ENCODE measurements at places on chromosomes 2 and 18. TPM values are rescaled to one million over a fixed set of nuclear protein-coding genes. Genes with fewer than 3 reads are reported as not detected.

The IL1A gene
- 17.4 TPM for polyA plus RNA-seq

The COL4A3 gene
- polyA plus RNA-seq, result 0.44 TPM

The ASXL3 gene
- 0.06 TPM for polyA plus RNA-seq

The SEPTIN10 gene
- 44.8 TPM for polyA plus RNA-seq

The GNAL gene
- polyA plus RNA-seq, result 1.6 TPM

The UNC50 gene
- polyA plus RNA-seq, result 26.0 TPM

The CAPN14 gene
- polyA plus RNA-seq, result 141 TPM

The TUBA4B gene
- not detected for polyA plus RNA-seq

The HSPE1 gene
- polyA plus RNA-seq, result 149 TPM

The MTHFD2 gene
- 35.4 TPM for polyA plus RNA-seq

The CCDC178 gene
- 0.34 TPM for polyA plus RNA-seq

The UGT1A6 gene
- polyA plus RNA-seq, result 22.4 TPM

The C1QL2 gene
- not detected for polyA plus RNA-seq

The EPAS1 gene
- 47.4 TPM for polyA plus RNA-seq

The GCA gene
- 7.1 TPM for polyA plus RNA-seq

The IL36A gene
- 243 TPM for polyA plus RNA-seq

The SPDYA gene
- 0.84 TPM for polyA plus RNA-seq

The GPR148 gene
- polyA plus RNA-seq, result not detected

The RAX gene
- 0.01 TPM for polyA plus RNA-seq

The MC5R gene
- 0.12 TPM for polyA plus RNA-seq

The ANKRD30BL gene
- polyA plus RNA-seq, result not detected

The B3GNT7 gene
- polyA plus RNA-seq, result 1.9 TPM

The M1AP gene
- 0.10 TPM for polyA plus RNA-seq

The SLC4A3 gene
- 2.5 TPM for polyA plus RNA-seq

The ZNF385B gene
- 0.29 TPM for polyA plus RNA-seq

The FHOD3 gene
- polyA plus RNA-seq, result 11.1 TPM

The RGPD3 gene
- 0.12 TPM for polyA plus RNA-seq

Measured in esophagus (tissue), 2 donors.